Activated CD8-positive, alpha-beta memory T cell treated with anti-CD3 and anti-CD28 coated beads for 36 hours (primary cell): ENCODE measurements at places on chromosomes 7 and 10. TPM values are rescaled to one million over a fixed set of nuclear protein-coding genes. Genes with fewer than 3 reads are reported as not detected.

CCDC172 gene
- not detected for total RNA-seq

CALML3 gene
- total RNA-seq = not detected

KEL gene
- total RNA-seq = 0.25 TPM

AKR1E2 gene
- 2.0 TPM for total RNA-seq

CYP17A1 gene
- not detected for total RNA-seq

TFPI2 gene
- total RNA-seq = not detected

GHRHR gene
- not detected for total RNA-seq

STAG3 gene
- total RNA-seq = 6.2 TPM

LEP gene
- total RNA-seq = not detected

FFAR4 gene
- total RNA-seq = not detected

UBE2D1 gene
- 15.8 TPM for total RNA-seq

KIF11 gene
- 40.7 TPM for total RNA-seq

FAS gene
- total RNA-seq = 51.1 TPM

AKR1C2 gene
- not detected for total RNA-seq

OR6V1 gene
- total RNA-seq = not detected

GPNMB gene
- total RNA-seq = 0.72 TPM

CLRN3 gene
- total RNA-seq = not detected

PRSS37 gene
- not detected for total RNA-seq

PKD1L1 gene
- total RNA-seq = 0.08 TPM

VAX1 gene
- total RNA-seq = not detected

ACSM6 gene
- not detected for total RNA-seq

NRAP gene
- not detected for total RNA-seq

HOXA7 gene
- total RNA-seq = not detected

TRIM4 gene
- 25.5 TPM for total RNA-seq

OR2A2 gene
- not detected for total RNA-seq

PITX3 gene
- not detected for total RNA-seq

CAMK2B gene
- total RNA-seq = 0.40 TPM

PNLIP gene
- total RNA-seq = not detected

DDC gene
- 0.71 TPM for total RNA-seq

OPALIN gene
- total RNA-seq = not detected

CUL2 gene
- 54.7 TPM for total RNA-seq

MAT1A gene
- total RNA-seq = not detected

CYP3A7 gene
- total RNA-seq = not detected
